ENCODE measurements at places on chromosomes 6 and 20.
A peak's percentile ranks its signal among the peaks of the same experiment; 100 is the strongest.

DNA sequence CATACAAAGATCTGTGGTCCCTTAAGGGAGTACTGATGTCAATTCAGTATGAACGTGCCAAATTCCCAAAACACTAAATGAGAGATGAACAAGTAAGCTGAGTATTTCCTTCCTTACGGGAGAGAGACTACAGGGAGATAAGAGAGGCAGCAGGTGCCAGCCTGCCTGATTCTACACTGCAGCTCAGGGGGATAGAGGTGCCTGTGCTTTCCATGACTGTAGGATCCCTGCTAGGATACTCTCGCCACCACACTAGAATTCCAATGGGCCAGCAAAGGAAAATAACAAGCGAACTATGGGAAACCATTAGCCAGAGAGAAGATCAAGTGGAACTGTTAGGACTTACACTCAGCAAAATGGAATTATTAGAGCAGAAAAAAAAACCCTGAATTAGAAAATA lies 198.5 kb upstream of the BTBD3 start:
- no peak for DNase-seq

DNA sequence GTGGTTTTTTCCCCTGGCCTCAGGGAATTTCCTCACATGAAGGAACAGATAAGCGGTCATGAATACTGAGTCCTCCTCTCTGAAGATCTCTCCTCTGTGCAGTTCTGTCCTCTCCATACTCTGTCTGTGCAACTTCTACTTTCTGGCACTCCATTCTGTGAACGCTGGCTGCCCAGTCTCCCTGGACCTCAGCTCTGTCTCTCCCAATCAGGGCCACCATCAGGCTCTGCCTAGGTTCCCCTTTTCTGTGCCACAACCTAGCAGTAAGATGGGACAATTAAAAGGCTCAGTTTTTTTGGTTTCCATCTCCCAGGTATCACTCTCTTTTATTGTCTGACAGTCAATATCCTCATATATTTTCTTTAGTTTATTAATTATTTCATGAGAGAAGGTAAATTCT lies 4.8 kb upstream of the ADGB start:
- DNase-seq: no peak

DNA sequence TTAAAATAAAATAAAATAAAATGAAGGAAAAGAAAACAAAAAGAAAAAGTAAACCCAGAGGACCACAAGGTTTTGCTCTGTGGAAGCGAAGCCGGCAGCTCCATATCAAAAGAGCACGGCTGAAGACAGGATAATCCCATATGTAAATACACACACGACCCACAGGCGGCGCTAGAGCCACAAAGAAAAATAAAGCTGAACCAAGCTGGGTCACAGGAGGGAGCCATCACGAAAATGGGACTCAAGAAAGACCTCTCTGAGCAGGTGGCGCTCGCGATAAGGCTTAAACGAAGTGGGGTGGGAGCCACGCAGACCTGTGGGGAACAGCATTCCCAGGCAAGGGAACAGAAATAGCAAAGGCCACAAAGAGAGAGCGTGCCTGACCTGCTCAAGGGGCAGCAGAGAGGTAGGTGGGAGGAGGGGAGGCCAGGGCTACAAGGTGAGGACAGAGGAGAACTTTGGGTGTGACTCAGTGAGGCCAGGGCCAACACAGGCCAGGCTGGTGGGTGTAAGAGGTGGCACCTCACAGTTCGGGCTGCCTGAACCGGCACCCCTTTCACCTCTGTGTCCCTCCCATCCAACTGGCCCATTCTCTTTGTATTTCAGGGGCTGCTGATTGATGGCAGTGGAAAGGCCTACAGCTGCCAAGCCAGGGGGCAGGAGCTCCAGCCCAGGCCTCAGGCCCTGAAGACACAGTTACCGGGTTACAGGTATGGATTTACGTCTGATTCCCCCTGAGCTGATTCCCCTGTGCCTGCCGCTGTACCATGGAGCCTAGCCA lies 26.0 kb downstream of the PTGIS start:
- DNase-seq: peak; percentile 6

- no peak for DNase-seq
These were observed 101.5 kb downstream of the RPP40 start for GRCh38 chr6:4902363-4902762.

GRCh38 chr6:82902290-82902689 lies 163.4 kb downstream of the UBE3D start:
- no peak for DNase-seq

DNA sequence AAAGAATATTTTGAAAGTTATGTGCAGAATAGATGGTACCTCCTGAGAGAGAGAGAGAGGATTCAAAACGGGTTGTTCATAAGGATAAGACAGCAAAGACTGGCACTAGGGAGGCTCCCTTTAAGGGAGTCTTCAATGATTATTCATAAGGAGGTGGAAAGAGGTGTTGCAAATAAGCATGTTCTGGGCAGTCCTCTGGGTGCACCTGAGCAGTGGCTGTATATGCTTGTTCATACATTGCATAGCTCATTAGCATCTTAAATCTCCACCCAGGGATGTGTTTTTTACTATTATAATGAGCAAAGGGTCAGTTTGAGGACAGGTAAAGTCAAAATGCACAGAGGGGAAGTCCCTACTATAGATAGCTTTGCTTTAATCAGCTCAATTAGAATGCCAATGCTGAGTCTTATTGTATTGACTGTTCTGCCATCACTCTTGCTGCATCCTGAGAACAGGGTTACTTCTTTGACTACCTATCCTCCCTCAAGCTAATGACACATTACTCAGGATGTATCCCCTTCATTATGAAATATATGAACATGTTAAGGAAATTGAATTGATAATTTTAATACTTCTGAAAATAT lies 10.0 kb upstream of the SIRPG start:
- DNase-seq: no peak

- no peak for DNase-seq
These were observed 5.4 kb downstream of the DLL1 start for GRCh38 chr6:170285482-170285881.

GRCh38 chr6:157236040-157236725 lies 87.1 kb downstream of the TMEM242 start:
- no peak for DNase-seq

- DNase-seq: no peak
These were observed 54.3 kb downstream of the NUS1 start for GRCh38 chr6:117729613-117730012.

DNA sequence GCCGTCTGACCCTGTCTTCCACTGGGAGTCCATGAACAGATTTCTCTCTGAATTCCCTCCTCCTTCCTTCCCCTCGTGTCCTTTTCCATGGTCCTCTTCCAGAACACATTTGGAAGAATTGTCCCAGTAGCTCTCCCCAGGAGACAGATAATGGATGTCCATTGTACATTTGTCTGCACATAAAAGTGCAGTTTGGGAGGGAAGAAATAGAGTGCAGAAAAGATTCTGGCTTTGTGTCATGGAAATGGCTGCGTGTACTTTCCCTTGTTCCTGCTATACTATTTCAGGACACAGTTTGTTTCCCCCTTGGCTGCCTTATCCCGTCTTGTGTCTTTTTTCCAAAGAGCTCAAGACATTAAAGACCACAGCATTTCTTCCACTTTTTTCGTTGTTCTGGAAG lies 127.6 kb downstream of the SYNDIG1 start:
- DNase-seq: no peak

DNA sequence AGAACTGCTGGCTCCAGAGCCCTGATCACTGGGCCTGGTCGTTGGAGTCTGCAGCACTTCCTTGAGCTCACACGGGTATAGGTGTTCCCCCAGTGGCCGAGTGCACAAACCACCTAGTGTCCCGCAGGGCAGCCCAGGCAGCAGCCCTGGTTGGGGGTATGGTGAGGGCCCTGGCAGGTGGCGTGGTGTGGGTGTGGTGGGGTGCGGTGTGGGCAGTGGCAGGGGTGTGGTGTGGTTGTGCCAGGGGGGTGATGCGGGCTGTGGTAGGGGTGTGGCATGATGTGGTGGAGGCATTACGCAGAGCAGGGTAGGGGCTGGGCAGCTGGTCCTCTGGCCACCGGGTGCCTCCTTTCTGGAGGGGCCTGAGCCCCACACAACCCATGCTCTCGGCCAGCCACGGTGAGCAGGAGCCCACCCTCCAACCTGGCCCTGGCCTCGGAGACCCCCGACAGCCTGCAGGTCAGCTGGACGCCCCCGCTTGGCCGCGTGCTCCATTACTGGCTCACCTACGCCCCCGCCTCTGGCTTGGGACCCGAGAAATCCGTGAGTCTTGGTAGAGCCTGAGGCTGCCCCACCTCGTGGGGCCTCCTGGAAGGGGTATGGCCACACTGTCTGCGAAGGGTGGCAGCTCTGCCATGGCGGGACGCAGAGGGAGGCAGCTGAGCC lies 20.5 kb downstream of the COL20A1 start:
- DNase-seq: no peak

DNA sequence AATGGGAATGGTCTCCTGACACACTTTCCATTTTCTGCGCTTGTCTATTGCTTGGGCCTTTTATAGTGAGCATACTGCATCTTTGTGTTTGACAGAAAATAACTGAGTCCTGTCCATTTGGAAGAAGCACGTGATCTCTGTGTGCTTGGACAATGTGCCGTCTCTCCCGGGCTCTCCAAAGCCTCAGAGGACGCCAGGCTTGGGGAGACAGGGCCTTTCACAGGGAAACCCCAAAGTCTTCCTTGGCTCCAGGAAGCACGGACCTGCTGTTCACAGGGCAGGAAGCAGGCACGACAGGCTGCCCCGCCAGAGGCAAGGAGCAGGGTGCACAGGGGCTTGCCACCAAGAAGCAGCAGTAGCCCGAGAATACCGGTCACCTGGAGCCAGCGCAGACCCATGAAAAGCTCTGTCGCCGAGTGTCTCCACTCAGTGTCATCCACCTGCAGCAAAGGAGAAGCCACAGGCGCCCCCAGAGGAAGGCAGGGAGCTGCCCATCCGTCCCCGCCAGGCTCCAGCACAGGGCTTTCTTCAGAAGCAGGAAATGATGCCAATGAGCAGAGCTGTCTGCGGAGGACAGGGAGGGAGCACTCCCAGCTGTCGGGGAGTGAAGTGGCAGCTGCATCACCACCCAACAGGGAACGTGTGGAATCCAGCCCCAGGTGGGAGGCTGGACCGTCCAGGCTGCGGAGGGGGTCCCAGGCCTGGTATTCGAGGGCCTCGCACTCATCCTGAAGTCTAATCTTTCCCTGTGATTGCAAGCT lies 135.1 kb downstream of the AGPAT4 start:
- DNase-seq: no peak

DNA sequence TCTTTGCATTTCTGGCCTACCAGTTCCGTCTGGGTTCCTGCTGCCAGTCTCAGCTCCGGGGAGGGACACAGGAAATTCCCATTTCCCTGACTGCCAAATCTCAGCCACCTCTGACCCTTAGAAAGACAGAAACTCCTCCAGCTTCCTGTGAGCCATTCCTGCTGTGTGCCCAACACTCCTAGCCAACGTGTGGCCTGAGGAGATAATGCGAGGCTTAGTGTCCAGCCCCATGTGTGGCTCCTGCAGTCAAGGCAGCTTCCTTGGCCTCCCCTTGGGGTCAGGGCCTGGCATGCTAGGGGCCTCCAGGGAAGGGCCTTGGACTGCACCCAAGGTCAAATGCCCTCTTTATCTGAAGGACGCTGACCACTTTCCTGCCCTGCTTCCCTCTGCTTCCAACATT lies 45.1 kb downstream of the MAFB start:
- no peak for DNase-seq

- DNase-seq: no peak
These were observed 417.1 kb downstream of the CDC5L start for GRCh38 chr6:44804546-44805159.

DNA sequence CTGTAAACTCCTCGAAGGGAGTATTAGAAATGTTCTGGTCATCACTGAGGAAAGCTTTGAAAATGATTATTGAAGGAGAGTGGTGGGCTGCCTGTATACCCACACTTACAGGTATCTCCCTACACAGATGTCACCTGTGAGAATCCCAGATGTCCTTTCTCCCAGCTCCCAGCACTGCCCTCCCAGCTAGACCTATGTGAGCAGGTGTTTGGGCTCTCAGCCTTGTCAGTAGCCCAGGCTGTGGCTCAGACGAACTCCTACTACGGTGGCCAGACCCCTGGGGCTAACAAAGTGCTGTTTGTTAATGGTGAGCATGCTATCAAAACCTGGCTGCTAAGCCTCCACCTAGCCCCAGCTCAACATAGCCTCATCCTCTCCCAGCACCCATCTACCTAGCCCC lies 7.1 kb downstream of the PRSS16 start:
- DNase-seq: no peak

GRCh38 chr6:52410979-52411378 lies 9.2 kb upstream of the EFHC1 start:
- no peak for DNase-seq

DNA sequence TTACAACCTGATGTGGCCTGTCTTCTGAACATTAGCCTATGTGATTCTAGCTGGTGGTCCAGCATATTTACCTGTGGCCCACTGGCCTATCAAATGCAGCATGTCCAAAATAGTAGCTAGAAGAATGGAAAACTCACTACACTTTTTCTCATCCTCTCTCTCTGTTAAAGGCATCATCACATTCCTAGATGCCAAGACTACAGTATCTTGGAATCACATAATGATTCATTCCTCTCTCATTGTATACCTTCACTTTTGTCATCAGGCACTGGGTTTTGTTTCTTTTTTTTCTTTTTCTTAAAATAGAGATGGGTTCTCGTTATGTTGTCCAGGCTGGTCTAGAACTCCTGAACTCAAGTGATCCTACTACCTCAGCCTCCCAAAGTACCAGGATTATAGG lies 45.0 kb downstream of the FAM83B start:
- DNase-seq: no peak

GRCh38 chr6:131443514-131443913 lies 129.5 kb upstream of the ARG1 start:
- DNase-seq: no peak

GRCh38 chr6:47934023-47934422 lies 152.2 kb downstream of the OPN5 start:
- no peak for DNase-seq

DNA sequence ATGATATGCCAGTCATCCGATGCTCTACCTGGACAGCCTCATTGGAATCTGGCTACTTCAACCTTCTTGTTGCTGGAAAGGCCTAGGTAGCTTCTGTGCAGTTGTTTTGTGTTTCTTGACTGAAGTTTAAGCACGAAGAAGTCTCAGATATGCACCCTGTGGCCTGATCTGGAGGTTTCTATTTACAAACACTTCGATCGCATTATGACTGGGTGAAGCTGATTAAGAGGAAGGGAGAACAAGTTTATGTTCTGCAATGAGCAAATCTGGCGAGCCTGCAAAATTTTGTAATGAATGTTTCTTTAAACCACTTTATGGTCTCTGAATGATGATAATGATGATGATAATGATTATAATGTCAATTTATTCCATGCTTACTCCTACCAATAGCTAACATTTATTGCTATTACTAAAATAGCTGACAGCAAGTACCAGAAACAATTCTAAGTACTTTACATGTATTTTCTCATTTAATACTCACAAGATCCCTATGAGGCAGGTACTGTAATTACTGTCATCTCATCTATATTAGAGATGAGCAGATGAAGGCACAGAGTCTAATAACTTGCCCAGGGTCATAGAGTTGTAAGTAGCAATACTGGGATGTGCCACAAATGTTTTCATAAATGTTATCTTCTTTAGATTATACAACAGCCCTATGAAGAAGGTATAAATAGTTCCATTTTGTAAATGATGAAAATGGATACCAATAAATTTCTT lies 126.1 kb upstream of the UST start:
- DNase-seq: no peak

- DNase-seq: no peak
These were observed 252.5 kb downstream of the LAMA2 start for GRCh38 chr6:129135451-129135850.
